Caki2 (cell line): ENCODE measurements at places on chromosomes 3 and 15.

DNA sequence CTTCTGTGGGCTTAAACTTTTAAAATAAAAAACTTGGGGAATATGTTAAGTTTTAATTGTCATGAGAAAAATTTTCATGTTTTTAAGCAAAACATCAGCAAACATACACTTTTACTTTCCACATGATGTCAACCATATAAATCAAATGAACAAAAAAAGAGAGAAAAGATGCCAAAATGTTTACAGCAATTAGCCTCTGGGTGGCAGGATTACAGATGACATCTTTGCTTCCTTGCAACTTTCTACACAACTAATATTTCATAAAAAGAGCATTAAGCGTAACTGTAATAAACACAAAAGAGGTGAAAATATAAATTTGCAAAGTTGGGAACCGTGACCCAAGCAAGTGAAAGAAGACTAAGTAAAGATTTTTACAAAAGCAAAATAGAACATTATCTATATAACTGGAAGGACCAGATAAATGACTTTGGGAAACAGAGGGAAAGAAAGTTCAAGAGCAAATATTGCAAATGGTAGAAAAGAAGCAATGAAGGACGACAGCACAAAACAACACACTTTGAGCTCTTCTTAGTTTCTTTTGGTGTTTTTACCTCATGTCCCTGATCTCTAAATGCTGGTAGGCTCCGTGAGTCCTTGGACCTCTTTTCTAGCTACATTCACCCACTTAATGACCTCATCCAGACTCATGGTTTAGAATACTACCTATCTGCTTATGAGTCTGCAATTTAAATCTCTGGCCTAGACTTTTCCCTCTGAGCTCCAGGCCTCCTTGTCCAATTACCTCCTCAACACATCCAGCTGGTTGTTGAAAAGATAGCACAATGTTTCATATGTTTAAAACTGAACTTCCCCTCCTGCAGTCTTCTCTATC is 9.4 kb downstream of the TP53BP1 start:
- DNase-seq: peak; percentile 17

GRCh38 chr3:113607219-113607596 is 74.9 kb downstream of the SIDT1 start:
- no peak for DNase-seq

GRCh38 chr3:9690451-9691450 is 12.9 kb upstream of the CPNE9 start:
- no peak for DNase-seq

DNA sequence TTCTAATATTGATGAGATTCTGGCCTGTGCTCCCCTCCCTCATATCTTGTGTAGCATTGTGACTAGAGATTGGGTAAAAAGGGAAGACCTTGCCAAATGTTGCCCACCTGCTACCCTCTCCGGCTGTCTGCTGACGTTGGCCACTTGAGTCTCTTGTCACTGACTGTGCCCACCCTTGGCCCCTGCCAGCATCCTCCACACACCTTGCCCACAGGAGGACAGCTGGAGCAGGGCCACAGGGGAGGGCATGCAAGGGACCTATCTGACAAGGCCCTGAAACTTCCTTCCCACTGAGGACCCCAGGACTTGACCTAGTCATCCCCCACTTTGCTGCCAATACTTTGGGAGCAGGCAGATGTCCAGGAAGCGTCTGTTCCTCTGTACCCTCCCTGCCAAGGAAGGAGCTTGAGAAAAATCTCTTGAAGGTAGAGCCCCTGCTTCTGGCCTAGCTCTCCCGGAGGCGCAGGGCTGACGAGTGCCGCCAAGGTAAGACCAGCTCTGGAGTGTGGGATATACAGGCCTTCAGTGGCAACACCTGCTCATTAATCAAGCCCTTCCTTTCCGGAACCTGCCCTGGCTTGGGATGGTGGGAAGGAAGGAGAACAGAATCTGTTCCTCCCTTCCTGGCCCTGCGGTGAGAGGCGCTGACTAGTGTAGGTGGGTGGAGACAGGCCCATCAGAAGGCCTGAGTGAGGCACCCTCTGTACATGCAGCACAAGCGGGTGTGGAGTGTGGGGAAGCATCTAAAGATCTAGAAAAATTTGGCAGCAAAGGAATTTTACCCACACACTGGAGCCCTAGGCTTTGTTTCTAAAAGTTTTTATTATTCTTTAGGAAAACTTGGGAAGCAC is 4.9 kb upstream of the PAK6 start:
- no peak for DNase-seq
